Astrocyte of the spinal cord (primary cell): ENCODE measurements at places on chromosomes 13 and 19.

- DNase-seq: no peak
Observed at GRCh38 chr19:48368936-48369335, 4.8 kb downstream of the SYNGR4 start.

DNA sequence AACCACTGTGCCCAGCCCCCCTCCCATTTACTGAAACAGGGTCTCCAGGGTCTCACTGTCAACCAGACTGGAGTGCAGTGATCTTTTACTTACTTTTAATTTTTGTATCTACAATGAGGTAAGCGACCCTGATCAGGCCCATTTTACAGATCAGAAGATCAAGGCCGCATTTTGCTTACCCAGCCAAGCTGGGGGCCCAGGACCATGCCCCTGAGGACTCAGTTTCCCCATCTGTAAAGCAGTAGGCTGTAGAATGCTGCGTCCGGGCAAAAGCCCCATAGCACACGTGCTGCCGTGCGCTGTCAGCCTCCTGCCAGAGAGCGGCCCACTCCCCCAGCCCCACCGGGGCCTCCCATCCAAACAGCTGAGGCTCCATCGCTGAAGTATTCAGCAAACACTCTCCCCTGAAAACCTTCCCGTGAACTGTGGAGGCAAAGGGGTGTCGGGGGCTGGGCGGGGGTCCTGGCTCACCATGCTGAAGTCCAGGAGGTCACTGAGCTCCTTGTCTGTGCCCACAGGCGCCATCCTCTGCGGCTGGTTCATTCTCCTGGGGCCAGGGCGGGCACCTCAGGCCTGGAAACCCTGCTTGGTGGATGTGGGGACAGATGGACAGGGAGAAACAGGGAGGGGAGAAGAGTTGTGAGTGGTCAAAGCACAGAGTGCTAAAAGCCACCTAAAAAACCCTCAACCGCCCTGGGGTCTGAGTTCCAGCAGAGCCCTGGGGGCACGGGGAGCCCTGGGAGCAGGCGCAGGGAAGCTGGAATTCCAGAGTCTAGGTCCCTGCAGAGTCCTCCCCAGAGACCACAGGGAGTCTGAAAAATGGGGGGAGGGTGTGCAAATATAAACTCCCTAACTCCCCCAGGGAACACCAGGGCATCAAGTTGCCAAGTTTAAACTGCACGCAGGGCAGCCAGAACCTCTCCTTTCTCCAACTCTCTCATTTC, 2.4 kb downstream of the TCF3 start:
- no peak for DNase-seq

GRCh38 chr19:35786299-35787160, 11.2 kb downstream of the ARHGAP33 start:
- no peak for DNase-seq

DNA sequence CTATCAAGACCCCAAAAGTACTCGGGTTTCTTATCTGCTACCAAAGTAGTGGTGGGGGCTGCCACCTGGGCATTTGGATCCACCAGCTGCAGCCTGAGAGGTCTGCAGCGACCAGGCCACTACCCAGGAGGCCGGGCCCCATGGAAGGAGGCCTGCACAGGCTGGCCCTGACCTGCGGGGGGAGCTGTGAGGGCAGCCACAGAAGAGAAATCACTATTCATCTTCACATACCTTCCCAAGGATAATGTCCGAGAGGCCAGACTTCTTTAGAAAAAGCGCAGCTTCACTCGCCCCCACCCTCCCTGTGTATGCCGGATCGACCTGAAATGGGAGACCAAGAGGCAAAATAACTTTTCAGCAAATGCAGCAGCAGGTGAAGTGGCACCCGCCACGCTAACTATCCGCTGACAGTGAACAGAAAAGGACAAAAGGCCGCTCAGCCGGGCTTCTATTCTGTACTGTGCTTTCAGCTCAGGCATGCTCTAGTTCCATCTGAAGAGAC, 30.1 kb downstream of the EPS15L1 start:
- DNase-seq: no peak

DNA sequence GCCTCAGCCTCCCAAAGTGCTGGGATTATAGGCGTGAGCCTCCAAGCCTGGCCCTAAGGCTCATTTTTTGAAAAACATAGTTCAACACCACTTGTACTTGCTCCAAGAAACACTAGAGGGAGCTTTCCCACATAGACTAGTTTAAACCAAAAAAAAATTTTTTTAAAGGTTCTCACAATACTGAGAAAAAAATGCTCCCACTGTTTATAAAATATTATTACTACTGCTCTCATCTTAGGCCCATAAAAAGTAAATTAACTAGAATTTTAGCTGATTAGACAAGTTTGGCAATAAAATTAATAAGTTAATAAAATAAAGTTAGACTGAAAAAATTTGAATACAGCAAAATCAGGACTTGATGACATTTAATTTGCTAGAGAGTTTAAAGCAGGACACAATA, 109.5 kb downstream of the TBC1D4 start:
- peak; percentile 67 for DNase-seq

- DNase-seq: peak; percentile 7
Observed at GRCh38 chr19:1608359-1609102, 3.3 kb upstream of the UQCR11 start.

GRCh38 chr19:45395821-45396617, 8.8 kb downstream of the PPP1R13L start:
- no peak for DNase-seq

GRCh38 chr13:34256236-34256635, 438.3 kb downstream of the RFC3 start:
- DNase-seq: no peak

- DNase-seq: no peak
Observed at GRCh38 chr13:67318398-67318797, 88.3 kb upstream of the PCDH9 start.

GRCh38 chr19:18469069-18469846, 31.3 kb upstream of the ISYNA1 start:
- DNase-seq: peak; percentile 63

DNA sequence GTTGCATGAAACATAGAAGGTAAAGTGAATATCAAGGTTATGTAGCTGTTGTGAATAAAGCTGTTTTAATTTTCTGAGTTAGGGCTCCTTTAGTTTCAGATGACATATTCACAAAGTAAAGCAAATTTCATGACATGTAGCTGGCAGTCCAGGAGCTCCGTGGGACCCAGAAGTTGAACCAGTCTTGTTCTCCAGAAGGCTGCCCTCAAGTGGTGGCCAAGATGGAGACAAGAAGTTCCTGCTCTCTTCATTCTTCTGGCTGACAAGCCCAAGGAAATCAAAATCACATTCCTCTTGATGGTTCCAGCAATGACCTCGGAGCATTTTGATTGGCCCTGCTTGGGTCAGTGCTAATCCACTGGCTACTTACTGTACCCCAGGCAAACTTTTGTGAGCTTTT, 128.7 kb downstream of the LIG4 start:
- DNase-seq: peak; percentile 5

- DNase-seq: no peak
Observed at GRCh38 chr13:101552286-101552685, 99.8 kb downstream of the ITGBL1 start.

DNA sequence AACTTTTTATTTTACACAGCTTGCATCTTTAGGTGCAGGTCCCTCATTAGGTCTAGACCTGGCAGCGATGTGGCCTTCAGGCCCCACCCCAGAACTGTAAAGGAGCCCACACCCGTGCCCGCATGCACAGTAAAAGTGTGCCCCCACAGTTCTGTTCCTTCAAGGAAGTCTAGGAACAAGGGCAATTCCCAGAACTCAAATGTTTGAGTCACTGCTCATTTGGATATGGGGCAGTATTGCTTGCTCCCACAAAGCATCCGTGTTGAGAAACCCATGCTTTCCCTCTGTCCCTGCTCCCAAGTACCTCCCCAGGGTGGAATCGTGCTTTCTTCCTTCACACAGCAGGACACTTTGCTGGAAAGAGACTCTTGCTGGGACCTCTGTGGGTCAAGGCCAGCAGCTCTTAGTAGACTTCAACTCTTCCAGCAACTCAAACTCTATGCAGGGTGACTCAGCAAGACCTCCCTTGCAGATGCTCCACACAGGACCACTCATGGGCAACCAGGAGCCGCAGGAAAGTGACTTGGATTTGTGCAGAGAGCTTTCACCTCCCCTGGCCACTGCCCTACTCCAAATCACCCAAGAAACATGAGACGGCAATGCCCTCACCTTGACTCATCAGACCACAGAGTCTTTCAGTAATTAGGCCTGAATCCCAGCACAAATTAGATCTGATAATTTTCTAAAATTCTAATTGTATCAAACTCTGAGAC, 12.3 kb downstream of the SLC7A1 start:
- DNase-seq: peak; percentile 83

GRCh38 chr13:111336666-111337065, 16.2 kb downstream of the TEX29 start:
- DNase-seq: no peak

- peak; percentile 36 for DNase-seq
Observed at GRCh38 chr19:53158119-53158656, 665 bp downstream of the ZNF347 start.

DNA sequence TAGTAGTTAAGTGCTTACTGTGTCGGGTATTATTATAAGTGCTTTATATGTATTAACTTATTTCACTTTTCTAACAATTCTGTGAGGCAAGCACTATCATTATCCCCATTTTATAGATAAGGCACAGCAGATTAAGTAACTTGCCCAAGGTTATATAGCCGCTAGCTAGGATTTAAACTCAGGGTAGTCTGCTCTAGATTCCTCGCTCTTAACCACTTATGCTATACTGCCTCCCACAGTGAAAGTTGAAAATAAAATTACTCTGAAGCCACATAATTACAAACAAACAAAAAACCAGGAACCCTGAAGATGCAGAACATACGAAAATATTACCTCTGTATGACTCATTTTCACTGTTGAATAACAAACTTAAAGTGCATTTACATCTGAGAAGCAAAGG, 3.9 kb downstream of the TEX30 start:
- no peak for DNase-seq

GRCh38 chr19:49479975-49480628, 6.1 kb downstream of the FLT3LG start:
- no peak for DNase-seq

GRCh38 chr13:97110936-97111335, 111.2 kb upstream of the MBNL2 start:
- no peak for DNase-seq

GRCh38 chr13:74675972-74676371, 541.8 kb upstream of the KLF12 start:
- DNase-seq: no peak

DNA sequence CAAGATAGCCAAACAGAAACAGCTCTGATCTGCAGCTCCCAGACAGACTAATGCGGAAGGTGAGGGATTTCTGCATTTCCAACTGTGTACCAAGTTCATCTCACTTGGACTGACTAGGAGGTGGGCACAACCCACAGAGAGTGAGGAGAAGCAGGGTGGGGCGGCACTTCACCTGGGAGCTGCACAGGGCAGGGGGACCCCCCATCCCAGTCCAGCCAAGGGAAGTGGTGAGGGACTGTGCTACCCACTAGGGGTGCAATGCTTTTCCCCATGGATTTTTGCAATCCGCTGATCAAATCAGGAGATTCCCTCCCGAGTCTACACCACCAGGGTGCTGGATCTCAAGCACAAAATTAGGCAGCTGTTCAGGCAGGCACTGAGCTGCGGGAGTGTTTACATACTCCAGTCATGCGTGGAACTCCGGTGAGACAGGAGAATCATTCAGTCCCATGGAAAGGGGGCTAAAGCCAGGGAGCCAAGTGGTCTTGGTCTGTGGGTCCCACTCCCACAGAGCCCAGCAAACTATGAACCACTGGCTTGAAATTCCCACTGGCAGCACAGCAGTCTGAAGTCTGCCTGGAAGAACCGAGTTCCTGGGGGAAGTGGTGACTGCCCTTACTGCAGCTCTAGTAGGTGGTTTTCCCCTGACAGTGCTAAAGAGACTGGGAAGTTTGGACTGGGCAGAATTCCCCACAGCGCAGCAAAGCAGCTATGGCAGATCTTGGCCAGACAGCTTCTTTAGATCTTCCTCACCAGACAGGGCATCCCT, 85.1 kb upstream of the UFM1 start:
- DNase-seq: no peak

GRCh38 chr19:18349524-18350128, 9.2 kb downstream of the PGPEP1 start:
- DNase-seq: peak; percentile 53

DNA sequence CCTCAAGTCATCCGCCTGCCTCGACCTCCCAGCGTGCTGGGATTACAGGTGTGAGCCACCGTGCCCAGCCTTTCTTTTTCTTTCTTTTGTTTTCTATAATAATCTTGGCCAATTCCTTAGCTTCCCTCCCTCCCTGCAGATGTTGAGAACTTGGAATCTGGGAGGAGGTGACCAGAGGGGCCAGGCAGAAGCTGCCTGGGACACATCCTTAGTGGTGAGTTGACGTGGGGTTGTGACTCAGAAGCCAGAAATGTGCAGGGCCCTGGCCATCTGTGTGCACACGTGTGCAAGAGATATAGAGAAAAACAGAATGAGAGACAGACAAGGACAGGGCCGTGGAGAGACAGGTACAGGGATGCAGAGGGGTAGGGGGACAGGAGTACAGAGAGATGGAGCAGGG, 154.3 kb downstream of the SIPA1L3 start:
- peak; percentile 73 for DNase-seq

- DNase-seq: no peak
Observed at GRCh38 chr13:96667294-96668018, 326.8 kb downstream of the OXGR1 start.

- DNase-seq: no peak
Observed at GRCh38 chr13:66977161-66977560, 253.0 kb downstream of the PCDH9 start.

DNA sequence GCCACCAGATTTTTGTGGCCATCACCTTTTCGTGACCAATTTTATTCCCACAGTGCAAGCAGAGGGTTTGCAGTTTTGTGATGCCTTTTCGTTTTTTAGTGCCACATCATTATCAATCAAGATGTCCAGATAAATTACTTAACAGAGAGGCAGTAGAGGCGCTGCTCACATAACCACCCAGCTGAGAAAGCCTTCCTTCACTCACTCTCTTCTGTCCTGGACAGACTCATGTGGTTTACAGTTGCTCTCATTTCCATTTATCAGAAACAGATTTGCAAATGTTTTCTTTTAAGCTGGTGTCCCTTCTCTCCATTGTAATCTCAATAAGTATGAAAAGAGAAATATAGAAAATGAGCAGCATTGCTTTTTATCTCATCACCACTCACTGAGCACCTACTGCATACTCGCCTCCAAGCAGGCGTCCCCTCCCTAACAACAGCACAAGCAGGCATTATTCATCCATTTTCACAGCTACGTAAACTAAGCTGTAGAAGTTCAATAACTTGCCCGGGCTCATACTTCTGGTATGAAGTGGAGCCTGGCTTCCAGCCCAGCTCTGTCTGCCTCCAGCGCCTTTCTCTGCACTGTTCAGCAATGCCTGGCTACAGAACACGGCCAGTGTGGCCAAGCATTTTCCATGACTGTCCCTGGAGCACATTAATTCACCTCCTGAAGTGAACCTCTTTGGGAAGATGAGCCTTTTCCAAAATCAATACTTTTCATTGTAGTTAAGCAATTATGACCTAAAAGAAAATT, 34.6 kb upstream of the KATNAL1 start:
- DNase-seq: peak; percentile 94
